Heart left ventricle (tissue), 16 donors: ENCODE measurements at places on chromosomes 11 and 22. TPM values are rescaled to one million over a fixed set of nuclear protein-coding genes. Genes with fewer than 3 reads are reported as not detected.

- no peak for DNase-seq
- no peaks in the 10 kb centered on the region for H3K27me3 ChIP-seq
- H3K36me3 ChIP-seq, result no peaks in the 10 kb centered on the region
- no peak overlapping the region for H3K4me3 ChIP-seq
- H3K4me1 ChIP-seq, result no peaks in the 10 kb centered on the region
- no peak overlapping the region for H3K27ac ChIP-seq
Observed at GRCh38 chr11:119406005-119406404, 17.0 kb downstream of the THY1 start.

DNA sequence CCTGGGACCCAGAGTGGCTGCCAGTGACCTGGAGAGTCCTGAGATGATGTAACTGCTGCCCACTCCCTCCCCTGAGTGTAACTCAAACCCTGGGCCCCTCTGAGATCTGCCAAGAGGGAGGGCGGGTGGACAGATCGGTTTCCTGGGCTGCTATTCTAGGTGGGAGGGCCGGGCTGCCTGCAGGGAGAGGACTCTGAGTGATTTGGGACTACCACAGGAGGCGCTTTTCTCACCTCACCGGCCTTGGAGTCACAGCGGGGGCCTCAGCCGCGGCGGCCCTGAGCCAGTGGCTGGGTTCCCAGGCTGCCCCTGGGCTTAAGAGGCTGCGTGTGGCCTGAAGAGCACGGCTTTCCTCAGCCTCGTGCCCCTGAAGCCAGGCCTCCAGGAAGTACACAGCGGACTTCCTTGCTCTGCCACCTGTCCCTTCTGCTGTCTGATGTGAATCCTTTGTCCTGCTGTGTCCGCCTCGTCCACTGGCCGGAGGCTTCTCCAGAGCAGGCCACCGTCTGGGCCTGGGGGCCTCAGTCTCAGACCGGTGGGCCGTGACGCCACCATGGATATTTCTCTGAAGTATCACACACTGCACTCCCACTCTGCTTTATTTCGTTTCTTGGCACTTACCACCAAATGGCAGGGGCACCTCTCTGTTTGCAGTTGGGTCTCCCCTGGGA lies 11.5 kb downstream of the RELT start:
- no peak overlapping the region for H3K4me3 ChIP-seq
- H3K4me1 ChIP-seq, result peaks cover 55% of the 10 kb centered on the region
- H3K36me3 ChIP-seq, result no peaks in the 10 kb centered on the region
- no peak for DNase-seq
- no peak overlapping the region for H3K27ac ChIP-seq

DNA sequence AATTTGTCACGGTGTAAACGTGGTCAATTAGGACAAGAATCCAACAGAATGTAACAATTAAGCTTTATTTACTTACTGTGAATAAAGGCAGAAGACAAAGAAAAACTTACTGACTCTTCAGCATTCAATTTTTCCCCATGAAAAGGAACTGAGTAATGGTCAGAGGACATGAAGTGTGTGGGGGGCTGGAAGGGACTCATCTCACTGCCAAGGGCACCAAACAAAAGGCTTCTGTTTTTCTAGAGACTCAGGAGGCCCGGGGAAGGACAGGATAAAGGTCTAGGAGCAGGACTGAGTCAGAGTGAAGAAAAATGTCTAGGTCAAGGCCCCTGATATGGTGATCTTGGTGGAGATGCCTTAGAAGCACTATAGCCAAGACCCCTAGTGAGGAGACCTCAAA lies 564.2 kb upstream of the ANO5 start:
- H3K4me3 ChIP-seq, result no peak overlapping the region
- no peak for DNase-seq
- H3K36me3 ChIP-seq, result no peaks in the 10 kb centered on the region
- no peak overlapping the region for H3K27ac ChIP-seq

The LARGE1 gene
- 129 TPM for total RNA-seq

GRCh38 chr11:122727101-122727929 lies 71.8 kb downstream of the UBASH3B start:
- DNase-seq, result no peak
- no peak overlapping the region for H3K27ac ChIP-seq
- H3K36me3 ChIP-seq, result no peaks in the 10 kb centered on the region
- no peaks in the 10 kb centered on the region for H3K27me3 ChIP-seq
- no peak overlapping the region for H3K4me3 ChIP-seq

GRCh38 chr11:33970984-33971466 lies 79.1 kb upstream of the LMO2 start:
- no peaks in the 10 kb centered on the region for H3K36me3 ChIP-seq
- peaks cover 5% of the 10 kb centered on the region for H3K4me1 ChIP-seq
- H3K27ac ChIP-seq, result no peak overlapping the region
- no peaks in the 10 kb centered on the region for H3K27me3 ChIP-seq
- H3K4me3 ChIP-seq, result no peak overlapping the region
- peak; percentile 49 for DNase-seq

The OR51I1 gene
- not detected for total RNA-seq

The IGLL1 gene
- total RNA-seq, result not detected

- peak overlapping the region; percentile 76 for H3K4me3 ChIP-seq
- H3K27me3 ChIP-seq, result no peaks in the 10 kb centered on the region
- H3K36me3 ChIP-seq, result no peaks in the 10 kb centered on the region
- no peaks in the 10 kb centered on the region for H3K4me1 ChIP-seq
Observed at GRCh38 chr22:41544671-41545476, 604 bp upstream of the POLR3H start.

DNA sequence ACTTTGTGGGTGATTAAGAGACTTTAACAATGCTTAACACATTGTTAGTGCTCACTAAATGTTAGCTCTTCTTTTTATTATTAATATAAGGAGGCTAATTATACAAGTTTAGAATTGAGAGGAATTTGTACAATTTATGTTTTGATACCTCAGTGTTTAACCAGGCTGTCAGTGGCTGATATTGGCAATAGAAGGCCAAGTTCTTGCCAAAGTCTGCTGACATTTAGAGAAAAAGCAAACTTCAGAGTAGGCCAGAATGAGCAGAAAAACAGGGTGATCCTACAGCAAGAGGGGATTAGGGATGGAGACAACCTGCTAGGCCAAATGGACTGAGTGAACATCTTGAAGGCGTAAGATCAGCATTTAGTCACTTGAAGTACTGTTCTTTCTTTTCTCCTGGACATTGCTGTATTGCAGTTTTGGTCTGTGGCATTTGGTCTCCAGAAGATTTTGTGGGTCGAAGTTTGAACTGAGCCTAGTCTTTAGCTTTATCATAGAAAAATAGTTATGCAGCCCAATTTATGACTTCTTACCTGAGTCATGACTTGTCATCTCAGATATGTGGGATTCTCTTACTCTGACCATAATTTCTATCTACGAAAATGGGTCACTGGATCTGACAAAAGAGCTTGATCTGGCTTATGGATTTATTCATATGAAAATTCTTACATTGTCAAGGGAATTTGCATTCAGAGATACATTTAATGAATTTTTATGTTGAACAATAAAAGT lies 9.0 kb downstream of the TRIM44 start:
- H3K4me1 ChIP-seq, result peaks cover 55% of the 10 kb centered on the region
- no peak overlapping the region for H3K4me3 ChIP-seq
- no peaks in the 10 kb centered on the region for H3K27me3 ChIP-seq

GRCh38 chr11:59728154-59728553 lies 14.5 kb upstream of the OR10V1 start:
- no peaks in the 10 kb centered on the region for H3K4me1 ChIP-seq
- H3K36me3 ChIP-seq, result no peaks in the 10 kb centered on the region
- no peak for DNase-seq
- H3K27ac ChIP-seq, result no peak overlapping the region
- H3K4me3 ChIP-seq, result no peak overlapping the region

DNA sequence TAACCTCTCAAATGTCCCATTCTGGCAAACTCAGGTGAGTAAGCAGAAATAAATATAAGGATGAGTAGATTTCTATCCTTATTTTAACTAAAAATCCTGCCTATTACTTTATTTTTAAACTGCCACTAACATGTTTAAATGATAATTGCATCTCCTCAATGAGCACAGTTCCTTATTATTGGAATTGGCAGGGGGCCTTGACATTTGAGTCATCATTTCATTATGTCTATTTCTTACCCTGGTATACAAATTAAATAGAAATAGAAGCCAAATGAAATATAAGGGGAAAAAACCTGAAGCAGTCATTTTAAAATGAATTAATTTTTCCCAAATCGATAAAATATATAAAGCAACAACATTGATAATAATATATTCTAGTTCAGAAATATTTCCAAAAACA lies 81.2 kb downstream of the GUCY1A2 start:
- H3K4me3 ChIP-seq, result no peak overlapping the region
- H3K36me3 ChIP-seq, result no peaks in the 10 kb centered on the region
- H3K4me1 ChIP-seq, result no peaks in the 10 kb centered on the region
- no peak overlapping the region for H3K27ac ChIP-seq

DNA sequence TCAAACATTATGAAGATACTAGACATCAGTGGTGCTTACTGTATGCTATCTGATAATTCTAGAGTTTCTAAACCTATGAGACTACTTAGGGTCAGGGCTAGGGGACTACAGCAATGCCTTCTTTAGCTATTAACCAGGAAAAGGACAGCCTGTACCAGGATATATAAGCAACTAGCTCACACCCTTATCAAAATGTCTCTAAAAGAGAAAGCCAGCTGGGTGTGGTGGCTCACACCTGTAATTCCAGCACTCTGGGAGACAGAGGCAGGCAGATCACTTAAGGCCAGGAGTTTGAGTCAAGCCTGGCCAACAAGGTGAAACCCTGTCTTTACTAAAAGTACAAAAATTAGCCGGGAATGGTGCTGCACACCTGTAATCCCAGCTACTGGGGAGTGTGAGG lies 55.8 kb downstream of the RAB6A start:
- H3K27me3 ChIP-seq, result no peaks in the 10 kb centered on the region
- DNase-seq, result no peak
- H3K4me3 ChIP-seq, result no peak overlapping the region
- no peaks in the 10 kb centered on the region for H3K4me1 ChIP-seq
- peaks cover 90% of the 10 kb centered on the region for H3K36me3 ChIP-seq
- H3K27ac ChIP-seq, result no peak overlapping the region

The SCGB2A2 gene
- not detected for total RNA-seq

DNA sequence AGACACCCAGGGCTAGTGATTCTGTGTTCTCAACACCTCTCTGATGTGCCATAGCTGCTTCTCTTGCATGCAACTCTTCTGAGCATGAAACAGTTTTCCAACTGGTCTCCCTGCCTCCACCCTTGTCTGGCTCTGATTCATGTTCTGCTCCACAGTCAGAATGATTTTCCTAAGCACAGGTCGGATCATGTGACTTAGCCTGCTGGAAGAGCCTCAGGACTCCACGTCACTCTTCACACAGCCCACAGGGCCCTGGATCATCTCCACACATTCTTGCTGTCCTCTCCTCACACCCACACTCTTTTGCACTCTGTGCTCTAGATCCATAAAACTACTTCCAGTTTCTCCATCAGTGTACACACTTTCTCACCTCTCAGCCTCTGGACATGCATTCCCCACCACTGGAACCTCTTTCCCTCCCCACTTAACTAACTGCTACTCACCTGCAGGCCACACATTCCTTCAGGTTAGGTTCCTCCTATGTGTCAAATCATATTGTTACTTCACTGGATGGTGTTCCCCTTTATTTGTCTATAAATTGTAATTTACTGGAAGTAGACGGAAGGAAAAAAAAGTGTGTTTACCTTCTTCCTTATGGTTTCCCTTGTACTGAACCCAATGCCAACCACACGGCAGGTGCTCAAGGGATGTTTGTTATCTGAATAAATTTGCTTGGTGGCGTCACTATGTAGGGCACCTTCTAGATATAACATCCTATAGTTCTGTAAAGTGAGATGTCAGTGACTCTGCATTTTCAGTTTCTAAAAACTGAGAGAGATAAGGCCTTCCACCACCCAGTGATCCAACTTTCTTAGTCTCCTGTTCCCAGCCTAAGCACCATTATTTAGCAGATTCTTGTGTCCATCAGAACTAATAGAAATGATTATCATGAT lies 133.7 kb downstream of the ETS1 start:
- H3K4me1 ChIP-seq, result peaks cover 66% of the 10 kb centered on the region
- H3K27ac ChIP-seq, result no peak overlapping the region
- peak; percentile 75 for DNase-seq
- no peaks in the 10 kb centered on the region for H3K27me3 ChIP-seq
- no peaks in the 10 kb centered on the region for H3K36me3 ChIP-seq

DNA sequence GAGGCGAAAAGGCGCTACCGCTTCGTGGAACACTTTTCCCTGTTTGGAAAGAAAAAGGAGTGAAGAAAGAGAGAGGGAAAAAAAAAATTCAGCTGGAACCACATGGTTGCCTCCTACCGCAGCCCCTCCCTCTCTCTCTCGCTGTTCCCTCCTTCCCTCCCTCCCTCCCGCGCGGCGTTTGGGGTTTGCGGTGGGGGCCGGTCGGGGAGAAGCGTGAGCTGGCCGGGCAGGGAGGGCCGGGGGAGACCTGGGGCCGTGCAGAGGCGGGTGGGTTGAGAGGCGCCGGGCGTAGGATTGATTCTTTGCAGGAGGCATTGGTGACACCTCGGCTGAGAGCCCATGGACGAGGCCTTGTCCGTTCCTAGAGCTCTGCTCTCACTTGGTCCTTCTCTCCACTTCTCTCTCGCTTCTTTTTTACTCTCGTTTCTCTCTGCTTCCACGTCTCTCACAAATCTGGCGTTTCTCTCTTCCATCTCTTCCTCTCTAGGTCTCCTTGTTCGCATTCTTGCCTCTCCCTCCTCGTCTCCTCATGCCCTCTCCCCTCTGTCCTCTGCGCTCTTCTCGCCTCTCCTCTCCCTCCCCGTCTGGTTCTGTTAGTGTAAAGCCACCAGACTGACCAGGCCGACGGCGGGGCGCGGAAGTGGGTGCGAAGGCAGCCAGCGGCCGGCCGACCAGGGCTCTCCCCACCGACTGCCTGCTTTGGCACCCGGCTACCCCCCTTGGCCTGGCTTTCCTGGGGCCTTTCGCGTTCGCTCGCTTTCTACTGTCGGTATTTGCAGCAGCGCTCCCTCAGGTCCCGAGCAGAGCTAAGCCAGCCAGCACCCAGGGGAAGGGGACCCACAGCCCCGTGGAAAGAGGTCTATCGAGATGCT lies at the start of gene CLMP:
Gene CLMP, minus strand, starts transcription at position 61 of the 872 bp plus-strand sequence. CDS start 308 bp downstream, outside the sequence.
- H3K27me3 ChIP-seq, result peaks cover 6% of the 10 kb centered on the region
- peak within 1 kb of the TSS; percentile 50 for H3K4me3 ChIP-seq
- no peaks in the 10 kb centered on the region for H3K36me3 ChIP-seq
- DNase-seq, result peak; percentile 39

- no peaks in the 10 kb centered on the region for H3K4me1 ChIP-seq
- H3K4me3 ChIP-seq, result no peak overlapping the region
- no peak for DNase-seq
- H3K36me3 ChIP-seq, result no peaks in the 10 kb centered on the region
- H3K27ac ChIP-seq, result no peak overlapping the region
Observed at GRCh38 chr11:8338138-8338537, 74.5 kb upstream of the LMO1 start.

- H3K36me3 ChIP-seq, result no peaks in the 10 kb centered on the region
- H3K4me1 ChIP-seq, result no peaks in the 10 kb centered on the region
- no peak overlapping the region for H3K4me3 ChIP-seq
Observed at GRCh38 chr11:2419638-2420501, 19.3 kb downstream of the TSSC4 start.
